Lung microvascular endothelial cell (primary cell): ENCODE measurements at places on chromosomes 16 and 17.
A peak's percentile ranks its signal among the peaks of the same experiment; 100 is the strongest.

GRCh38 chr16:64051824-64052223, 1070.0 kb downstream of the CDH11 start:
- DNase-seq = peak; percentile 13

- no peak for DNase-seq
These were observed 20.0 kb downstream of the HS3ST3B1 start for GRCh38 chr17:14320734-14321475.

DNA sequence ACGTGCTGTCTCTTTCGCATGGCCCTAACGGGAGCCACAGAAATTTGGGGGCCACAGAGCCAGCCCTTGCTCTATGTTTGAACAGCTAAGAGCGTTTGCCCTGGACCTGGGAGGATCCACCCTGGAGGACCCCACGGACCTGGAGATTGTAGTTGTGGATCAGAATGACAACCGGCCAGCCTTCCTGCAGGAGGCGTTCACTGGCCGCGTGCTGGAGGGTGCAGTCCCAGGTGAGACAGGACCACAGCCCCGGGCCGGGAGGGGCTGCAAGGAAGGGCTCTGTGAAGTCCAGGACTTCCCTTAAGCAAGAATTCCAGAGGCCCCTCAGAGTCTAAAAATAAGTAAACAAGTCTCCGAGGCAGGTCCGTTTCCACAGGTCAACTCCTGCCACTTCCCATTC, 11.9 kb downstream of the CDH15 start:
- DNase-seq = no peak

DNA sequence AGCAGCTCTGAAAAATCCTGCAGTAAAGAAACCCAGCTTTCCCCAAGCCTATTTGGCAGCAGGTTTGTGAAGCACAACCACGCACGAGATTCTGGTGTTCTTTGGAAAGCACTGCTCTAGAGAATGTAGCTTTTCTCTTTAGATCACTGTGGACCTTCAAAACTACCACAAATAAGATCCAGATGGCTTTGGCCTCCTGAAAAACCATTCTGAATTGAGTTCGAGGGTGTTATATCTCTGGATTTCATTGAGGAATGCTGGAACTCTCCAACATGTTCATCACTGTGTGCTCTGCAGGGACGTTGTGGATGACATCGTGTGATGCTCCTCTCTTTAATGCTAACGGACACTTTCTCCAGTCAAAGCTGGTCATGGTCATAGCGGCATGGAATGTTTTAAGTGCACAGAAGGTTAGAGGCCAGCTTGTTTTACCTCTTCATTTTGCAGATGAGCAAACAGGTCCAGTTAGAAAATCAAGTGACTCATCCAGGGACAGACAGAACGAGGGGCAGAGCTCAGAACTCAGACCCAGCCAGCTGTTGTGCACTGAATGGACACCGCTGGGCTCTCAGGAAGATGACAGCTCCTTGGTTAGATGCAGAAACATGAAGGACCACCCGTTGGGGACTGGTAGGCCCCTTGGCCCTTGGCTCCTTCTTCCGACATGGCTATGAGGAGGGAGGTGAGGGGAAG, 37.2 kb downstream of the CCDC42 start:
- DNase-seq = no peak

GRCh38 chr16:8882041-8882617, at the start of gene LITAFD:
Gene LITAFD (plus strand): TSS chr16:8882351. CDS start chr16:8884356, 2,005 bp downstream.
- DNase-seq = no peak

- no peak for DNase-seq
These were observed 6.7 kb downstream of the PIPOX start for GRCh38 chr17:29049541-29050145.

- DNase-seq = peak; percentile 53
These were observed 252.3 kb downstream of the SNX29 start for GRCh38 chr16:12228602-12229499.

DNA sequence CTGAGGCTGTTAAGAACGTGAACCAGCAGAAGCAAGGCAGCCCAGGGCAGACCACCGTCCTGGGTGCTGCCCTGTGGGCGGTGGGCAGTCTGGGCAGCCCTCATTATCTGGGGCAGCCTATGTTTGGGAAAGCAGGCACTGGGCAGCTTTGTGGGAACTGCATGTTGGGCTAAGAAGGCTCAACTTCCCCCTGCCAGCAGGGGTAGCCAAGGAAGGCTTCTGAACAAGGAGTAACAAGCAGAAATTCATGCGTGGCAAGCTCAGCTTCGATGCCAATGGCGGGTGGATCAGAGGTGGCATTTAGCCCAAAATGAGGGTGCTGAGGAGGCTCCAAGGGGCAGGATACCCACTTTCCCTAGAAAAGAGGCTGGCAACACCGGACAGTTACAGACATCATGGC, 42.7 kb upstream of the METRNL start:
- no peak for DNase-seq
